ENCODE measurements at places on chromosomes 1 and 21.
A peak's percentile ranks its signal among the peaks of the same experiment; 100 is the strongest.

DNA sequence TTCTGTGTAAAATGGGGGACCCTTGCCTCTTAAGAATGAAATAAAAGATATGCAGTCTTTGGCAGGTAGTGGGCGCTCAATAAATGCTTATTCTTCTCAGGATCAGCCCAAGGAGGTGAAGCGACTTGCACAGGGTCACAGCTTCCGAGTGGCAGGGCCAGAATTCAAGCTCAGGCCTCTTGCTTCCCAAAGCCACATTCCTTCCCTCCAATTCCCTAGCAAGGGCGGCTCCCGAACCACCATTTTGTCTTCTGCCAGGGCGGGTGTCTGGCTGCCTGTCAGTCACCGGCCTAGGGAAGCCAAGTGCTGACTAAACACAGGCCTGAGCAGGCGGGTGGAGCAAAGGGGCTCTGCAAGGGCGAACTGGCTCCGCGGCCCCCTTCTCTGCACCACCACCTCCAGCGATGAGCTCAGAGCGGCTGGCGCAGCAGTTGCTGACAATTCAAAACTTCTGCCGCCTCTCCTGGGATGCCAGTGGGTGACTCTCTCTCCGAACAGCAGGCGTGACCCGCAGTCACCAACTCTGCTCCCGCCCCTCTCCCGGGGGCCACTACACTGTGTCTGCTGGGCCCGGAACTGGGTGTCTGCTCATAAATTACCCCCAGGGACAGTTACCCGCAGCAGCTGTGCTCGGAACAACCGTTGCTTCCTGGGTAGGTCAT is 10.8 kb downstream of the GPR3 start:
- no peak for DNase-seq

DNA sequence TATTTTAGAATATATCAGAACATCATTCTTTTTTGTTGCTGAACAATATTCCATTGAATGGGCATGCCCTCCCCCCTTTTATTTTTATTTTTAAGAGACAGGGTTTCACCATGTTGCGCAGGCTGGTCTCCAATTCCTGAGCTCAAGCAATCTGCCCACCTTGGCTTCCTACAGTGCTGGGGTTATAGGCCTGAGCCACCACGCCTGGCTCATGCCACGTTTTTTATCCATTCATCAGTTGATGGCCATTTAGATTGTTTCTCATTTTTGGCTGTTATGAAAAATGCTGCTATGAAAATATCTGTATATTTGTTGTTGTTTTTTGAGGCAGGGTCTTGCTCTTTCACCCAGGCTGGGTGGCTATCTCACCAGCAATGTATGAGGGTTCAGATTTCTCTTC is 19.8 kb downstream of the SPEN start:
- no peak for DNase-seq

GRCh38 chr1:244958593-244958992 is 94.2 kb upstream of the HNRNPU start:
- no peak for DNase-seq

- DNase-seq, result no peak
These were observed 140.4 kb upstream of the C1orf105 start for GRCh38 chr1:172279939-172280636.

DNA sequence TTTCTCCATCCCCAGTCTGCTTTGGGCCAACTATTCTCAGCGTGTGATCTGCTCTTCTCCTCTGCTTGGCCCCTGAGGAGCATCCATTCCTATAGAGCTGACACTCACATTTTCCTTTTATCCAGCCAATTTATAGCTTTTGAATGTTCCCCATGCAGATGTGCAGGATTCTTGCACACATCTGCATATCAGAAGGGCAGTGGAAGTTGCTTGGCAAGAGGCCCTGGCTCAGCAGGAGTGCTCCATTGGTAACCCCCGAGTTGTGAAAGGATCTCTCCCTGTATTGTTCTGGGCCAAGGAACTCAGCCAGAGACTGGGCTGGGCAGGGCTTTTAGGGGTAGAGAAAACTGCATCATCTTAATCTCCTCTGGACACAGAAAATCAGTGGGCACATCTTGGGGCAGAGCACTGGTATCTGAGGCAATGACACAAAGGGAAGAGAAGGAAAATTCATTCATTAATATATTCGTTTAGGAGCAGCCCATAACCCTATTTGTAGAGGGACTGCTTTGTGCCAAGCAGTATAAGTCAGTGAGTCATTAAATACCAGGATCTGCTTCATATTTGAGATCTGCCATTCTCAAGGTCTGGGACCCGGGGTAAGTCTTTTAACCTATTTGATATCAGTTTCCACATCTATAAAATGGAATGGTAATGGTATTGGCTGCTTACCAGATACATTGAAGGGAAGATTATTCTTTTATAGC is 31.0 kb upstream of the BEND5 start:
- DNase-seq, result no peak

- no peak for DNase-seq
These were observed 12.4 kb downstream of the NEXN start for GRCh38 chr1:77900687-77901293.

GRCh38 chr1:183995322-183996039 is 42.0 kb downstream of the COLGALT2 start:
- no peak for DNase-seq

GRCh38 chr21:35375115-35375514 is 326.0 kb upstream of the RUNX1 start:
- DNase-seq, result no peak

- no peak for DNase-seq
These were observed 251.5 kb downstream of the SIPA1L2 start for GRCh38 chr1:232378266-232379062.

GRCh38 chr1:87024936-87025540 is 110.6 kb downstream of the HS2ST1 start:
- DNase-seq, result peak; percentile 6

DNA sequence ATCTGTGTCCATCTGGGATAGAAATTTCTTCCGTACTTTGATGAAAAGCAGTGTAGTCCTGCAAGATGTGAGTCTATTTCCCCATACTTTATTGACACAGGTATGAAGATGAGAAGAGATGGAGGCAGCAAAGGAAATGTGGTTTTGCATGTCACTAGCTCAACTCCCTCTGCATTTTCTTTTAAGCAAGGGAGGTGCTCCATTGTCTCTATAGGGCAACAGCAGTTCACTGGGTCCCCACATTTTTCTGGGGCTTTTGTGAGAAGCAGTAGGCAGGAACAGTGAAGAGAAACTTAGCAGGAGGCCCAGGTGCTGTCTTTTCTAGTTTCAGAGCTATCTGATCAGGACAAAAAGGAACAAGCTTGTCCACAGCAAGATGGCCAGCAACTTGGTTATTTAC is 37.1 kb downstream of the C21orf91 start:
- DNase-seq, result no peak

GRCh38 chr1:214923278-214923915 is 159.1 kb upstream of the KCNK2 start:
- DNase-seq, result no peak

- no peak for DNase-seq
These were observed 53.6 kb downstream of the COL18A1 start for GRCh38 chr21:45458281-45459170.

GRCh38 chr1:225481738-225482137 is 53.9 kb upstream of the LBR start:
- DNase-seq, result no peak

GRCh38 chr1:214983126-214983869 is 99.2 kb upstream of the KCNK2 start:
- DNase-seq, result no peak

DNA sequence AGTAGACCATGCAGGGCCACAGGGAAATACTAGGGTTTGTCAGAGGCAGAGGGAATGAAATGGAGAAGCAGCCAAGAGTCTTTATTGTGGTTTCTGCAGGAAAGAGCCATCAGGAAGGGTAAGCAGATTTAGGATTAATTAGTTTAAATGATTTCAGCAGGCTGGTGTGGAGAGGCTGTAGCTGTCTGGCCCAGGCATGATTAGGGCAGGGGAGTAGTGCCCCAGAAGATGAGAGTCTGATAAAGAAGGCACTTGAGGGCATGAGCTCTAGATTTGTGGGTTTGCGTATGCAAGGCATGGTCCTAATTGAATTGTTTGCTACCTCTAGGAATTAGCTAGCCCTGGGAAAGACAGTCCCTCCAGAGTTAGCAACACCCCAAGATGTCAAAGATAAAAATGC is 484.6 kb upstream of the PLXNA2 start:
- no peak for DNase-seq

DNA sequence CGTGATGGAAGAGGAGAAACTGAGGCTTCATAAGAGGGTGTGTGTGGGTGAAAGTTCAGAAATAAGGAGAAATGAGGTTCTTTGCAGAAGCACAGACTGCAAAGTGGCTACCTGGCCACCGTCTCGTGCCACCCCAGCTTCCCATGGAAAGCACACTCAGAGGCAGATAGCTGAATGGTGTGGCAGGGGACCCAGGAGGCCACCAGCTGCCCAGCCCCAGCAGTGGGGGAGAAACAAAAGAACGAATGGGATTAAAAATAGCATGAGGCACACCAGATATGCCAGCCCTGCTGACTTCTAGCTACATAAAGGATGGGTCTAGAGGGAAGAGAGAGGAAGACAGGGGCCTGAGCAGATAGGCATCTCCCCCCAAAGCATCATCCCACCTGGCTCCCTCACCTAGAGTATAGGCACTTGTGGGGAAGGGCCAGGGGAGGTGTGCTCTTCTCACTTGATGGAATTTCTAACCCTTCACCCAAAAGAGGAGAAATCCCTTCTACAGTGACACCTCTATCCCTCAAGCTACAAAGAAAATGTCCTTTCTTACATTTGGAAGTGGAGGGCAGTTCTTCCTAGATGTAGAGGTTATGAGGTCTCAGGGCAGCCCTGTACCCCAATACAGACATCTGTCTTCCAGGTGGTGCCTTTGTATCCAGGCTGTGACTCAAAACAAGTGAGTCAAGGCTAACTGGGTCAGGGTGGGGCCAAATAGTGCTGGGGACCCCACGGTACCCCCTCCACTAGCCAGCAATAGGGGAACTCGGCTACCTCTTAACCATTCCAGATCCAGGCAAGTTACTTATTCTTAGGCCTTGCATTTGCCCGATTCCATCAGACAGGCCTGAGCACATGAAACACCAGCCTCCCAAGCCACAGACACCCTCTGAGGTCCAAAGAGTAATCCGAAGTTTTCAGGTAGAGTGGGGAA is 3.5 kb downstream of the HDGF start:
- DNase-seq, result no peak

DNA sequence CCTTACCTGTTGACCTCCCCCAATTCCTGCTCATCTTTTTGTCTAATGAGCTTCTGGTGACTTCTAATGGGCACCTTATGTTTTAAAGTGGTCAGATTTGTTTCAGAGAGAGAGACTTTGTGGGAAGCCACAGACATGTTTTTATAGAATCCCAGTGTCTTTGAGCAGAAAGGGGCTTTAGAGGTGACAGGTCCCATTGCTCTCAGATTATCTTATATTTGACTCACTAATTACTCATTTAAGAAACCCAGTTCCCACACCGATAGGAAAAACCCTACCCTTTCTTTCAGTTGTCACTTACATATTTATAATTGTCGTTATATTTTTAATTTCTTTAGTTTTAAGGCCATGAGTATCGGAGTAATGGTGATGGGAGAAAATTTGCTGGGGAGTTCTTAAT is 215.5 kb downstream of the CAMTA1 start:
- DNase-seq, result no peak

DNA sequence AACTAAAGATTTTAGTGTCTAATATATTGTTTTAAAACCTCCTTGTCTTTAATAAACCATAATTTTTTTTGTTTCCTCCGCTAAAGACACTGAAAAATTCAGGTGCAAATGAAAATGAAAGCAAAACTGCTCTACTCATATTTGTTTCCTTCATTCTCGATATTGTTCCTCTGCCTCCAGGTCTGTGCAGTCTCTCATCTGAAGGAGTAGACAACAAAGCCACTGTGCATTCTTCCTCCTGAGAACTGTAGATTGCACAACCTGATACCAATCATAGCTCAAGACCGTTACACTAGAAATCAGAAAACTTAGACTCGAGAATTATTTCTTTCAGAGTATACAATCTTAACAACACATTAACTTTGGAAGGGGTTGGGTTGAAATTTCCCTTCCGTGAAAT is 373.1 kb upstream of the CXADR start:
- DNase-seq, result no peak

DNA sequence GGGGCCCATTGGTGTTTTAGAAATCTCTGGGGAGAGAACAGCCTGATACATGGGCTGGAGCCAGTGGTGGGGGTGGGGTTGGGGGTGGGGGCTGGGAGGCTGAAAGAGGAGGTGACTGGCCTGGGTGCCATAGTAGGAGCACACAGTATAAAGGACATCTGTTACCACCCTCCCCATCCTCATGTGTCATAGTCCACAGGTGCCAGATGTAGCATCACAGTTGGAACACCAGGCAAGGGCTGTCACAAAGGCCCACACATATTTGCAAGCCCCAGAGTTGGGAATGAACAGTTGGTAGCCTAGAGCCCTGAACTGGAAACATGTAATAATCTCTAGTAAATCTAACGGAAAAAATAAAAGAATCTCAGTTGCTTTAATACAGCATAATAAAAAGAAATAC is 55.1 kb upstream of the CR2 start:
- DNase-seq, result no peak

Data from inflammatory macrophage treated with lipopolysaccharide for 1 hour (primary cell).